Activated CD8-positive, alpha-beta T cell treated with anti-CD3 and anti-CD28 coated beads, Interleukin-2, amount 10 ng/mL, durations not matched to agents 7 days and 5 days (primary cell): ENCODE measurements at places on chromosomes 4 and X. TPM values are rescaled to one million over a fixed set of nuclear protein-coding genes. Genes with fewer than 3 reads are reported as not detected.
A peak's percentile ranks its signal among the peaks of the same experiment; 100 is the strongest.

- no peak overlapping the region for H3K27ac ChIP-seq
- H3K36me3 ChIP-seq: no peaks in the 10 kb centered on the region
- H3K4me1 ChIP-seq: peaks cover 15% of the 10 kb centered on the region
- H3K4me3 ChIP-seq: no peak overlapping the region
Measured at GRCh38 chrX:120299928-120300327, 11.3 kb downstream of the TMEM255A start.

- no peaks in the 10 kb centered on the region for H3K4me1 ChIP-seq
- DNase-seq: no peak
- no peaks in the 10 kb centered on the region for H3K36me3 ChIP-seq
- H3K27me3 ChIP-seq: no peaks in the 10 kb centered on the region
Measured at GRCh38 chrX:133709501-133709900, 275.9 kb downstream of the GPC3 start.

DNA sequence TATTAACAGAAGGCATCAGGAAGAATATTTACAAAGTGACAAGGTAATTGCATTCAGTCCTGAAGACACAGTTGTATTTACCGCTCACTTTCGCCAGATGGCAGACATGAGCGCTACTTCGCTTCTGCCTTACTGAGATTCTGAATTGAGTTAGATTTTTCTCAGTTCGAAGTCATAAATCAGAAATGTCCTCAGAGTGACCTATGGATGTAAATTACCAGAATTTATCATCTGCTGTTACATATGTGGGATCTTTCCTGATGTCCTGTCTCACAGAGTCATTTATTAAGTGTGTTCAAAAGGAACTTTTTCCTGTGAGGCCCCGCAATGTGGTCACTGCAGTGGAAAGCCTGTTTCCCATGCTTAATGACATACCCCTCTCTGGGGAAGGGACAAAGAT lies 97.3 kb upstream of the DCLK2 start:
- DNase-seq: peak; percentile 61
- no peak overlapping the region for H3K27ac ChIP-seq
- H3K4me3 ChIP-seq: no peak overlapping the region
- no peaks in the 10 kb centered on the region for H3K36me3 ChIP-seq
- H3K27me3 ChIP-seq: peaks cover 6% of the 10 kb centered on the region

The PABPC5 gene
- not detected for total RNA-seq

The SEC24B gene
- 22.8 TPM for total RNA-seq
